ENCODE measurements at places on chromosomes 3 and 15.

DNA sequence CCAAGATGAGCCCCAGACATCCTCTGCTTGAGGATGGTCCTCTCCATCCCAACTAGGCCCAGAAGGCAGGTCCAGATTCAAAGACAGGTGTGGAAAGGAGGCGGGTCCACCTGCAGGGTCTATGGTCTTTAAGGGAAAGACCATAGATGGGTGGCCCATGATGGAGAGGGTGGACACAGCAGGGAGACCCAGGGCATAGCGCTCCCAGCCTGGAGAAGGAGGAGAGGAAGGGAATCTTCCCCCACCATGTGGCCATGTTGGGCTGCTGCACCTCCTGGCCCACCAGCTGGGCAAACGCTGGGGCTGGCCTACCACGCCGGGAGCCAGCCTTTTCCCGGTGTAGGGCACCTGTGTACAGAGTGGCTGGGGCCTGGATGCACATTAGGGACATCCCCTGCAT, 265.2 kb upstream of the TLE3 start:
- DNase-seq, result no peak

GRCh38 chr3:180624714-180625113, 22.8 kb downstream of the TTC14 start:
- no peak for DNase-seq

GRCh38 chr3:196198771-196199753, 12.1 kb downstream of the ZDHHC19 start:
- DNase-seq, result no peak

GRCh38 chr3:177357352-177358090, 160.2 kb upstream of the TBL1XR1 start:
- no peak for DNase-seq

- DNase-seq, result no peak
Measured at GRCh38 chr3:96619475-96619874, 194.9 kb upstream of the EPHA6 start.

DNA sequence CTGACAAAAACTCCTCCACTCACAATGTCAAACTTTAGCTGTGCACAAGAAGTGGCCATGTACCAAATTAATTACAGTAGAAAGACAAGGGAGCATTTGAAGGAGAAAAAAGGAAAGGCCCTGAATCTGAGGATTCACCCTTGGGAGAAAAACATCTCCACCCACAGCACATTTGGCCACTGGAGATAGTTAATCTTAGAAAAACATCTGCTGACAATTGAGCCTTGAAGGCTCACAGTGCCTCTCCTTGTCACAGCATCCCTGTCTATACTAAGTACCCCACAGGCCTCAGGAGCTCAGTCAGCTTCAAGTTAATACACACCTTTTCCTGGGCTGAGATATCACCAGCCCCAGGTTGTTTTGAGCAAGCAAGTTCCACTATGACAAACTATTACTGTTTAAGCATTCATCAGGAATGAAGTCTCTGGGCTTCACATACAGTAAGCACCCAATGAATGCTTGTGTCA, 78.1 kb upstream of the SETMAR start:
- DNase-seq, result no peak

DNA sequence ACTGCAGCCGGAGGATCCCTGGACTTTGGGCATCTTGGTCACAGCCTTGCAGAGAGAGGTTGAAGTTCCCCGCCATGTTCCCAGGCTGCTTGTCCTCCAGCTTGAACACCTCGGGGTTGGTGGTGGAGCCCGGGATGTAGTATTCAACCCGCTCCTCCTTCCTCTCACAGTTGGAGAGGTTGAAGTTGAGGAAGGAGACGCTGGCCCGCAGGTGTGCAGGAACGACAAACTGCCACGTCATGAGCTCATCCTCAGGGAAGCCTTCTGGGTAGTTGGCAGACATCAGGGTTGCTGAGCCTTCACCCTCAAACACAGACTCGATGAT, 35.7 kb downstream of the CDCP1 start:
- no peak for DNase-seq

- DNase-seq, result no peak
Measured at GRCh38 chr3:143484846-143485512, 363.3 kb downstream of the SLC9A9 start.

- no peak for DNase-seq
Measured at GRCh38 chr3:64677961-64678716, 9.7 kb downstream of the ADAMTS9 start.

DNA sequence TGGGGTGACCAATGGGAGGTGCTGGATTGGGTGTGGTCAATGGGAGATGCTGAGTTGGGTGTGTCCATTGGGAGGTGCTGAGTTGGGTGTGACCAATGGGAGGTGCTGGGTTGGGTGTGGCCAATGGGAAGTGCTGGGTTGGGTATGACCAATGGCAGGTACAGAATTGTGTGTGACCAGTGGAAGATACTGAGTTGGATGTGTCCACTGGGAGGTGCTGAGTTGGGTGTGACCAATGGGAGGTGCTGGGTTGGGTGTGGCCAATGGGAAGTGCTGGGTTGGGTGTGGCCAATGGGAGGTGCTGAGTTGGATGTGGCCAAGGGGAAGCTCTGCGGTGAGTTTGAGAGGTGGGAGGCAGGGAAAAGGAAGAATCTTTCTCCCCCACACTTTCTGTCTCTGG, 250.0 kb upstream of the PROK2 start:
- no peak for DNase-seq

GRCh38 chr3:15611018-15611417, 9.5 kb downstream of the BTD start:
- DNase-seq, result no peak

GRCh38 chr15:49315391-49315823, 107.6 kb upstream of the FGF7 start:
- no peak for DNase-seq
